Activated T-cell treated with anti-CD3 and anti-CD28 coated beads, Interleukin-2, amount 50 U/mL, for 72 hours (primary cell): ENCODE measurements at places on chromosomes 6 and 20. TPM values are rescaled to one million over a fixed set of nuclear protein-coding genes. Genes with fewer than 3 reads are reported as not detected.

The PLEKHG1 gene
- total RNA-seq, result 27.1 TPM

The PHACTR1 gene
- 0.05 TPM for total RNA-seq

The HLA-DOA gene
- 3.9 TPM for total RNA-seq

The MDFI gene
- not detected for total RNA-seq

The OPRL1 gene
- 1.7 TPM for total RNA-seq

The B4GALT5 gene
- 27.3 TPM for total RNA-seq

DNA sequence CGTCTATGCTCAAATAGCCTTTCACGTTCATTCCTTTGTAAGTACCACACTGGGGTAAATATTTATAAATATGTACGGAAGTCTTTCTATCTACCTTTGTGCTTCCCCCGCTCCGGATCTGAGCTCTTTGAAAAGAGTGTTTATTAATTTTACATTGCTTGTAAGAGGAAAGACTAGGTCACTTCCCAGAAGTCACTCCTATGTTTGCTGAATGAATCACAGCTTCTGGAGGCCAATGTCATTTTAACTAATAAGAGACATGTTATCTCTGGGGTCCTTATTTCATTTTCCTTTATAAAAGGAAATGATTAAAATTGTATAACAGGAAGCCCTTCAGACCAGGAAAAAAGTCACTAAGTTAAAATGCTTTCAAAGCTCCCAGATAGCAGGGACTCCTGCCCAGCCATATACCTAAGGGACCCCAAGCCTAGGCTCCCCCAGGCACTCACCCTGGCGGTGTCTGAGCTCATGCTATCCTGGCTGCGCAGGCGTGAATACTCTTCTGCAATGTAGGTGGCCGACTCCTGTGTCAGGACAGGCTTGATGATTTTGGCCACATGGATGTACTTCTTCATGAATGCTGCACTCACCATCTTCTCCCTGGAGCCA is 12.6 kb downstream of the MCM3 start:
- H3K4me1 ChIP-seq, result peaks cover 18% of the 10 kb centered on the region
- H3K27me3 ChIP-seq, result no peaks in the 10 kb centered on the region
- DNase-seq, result no peak
- H3K4me3 ChIP-seq, result no peak overlapping the region
- peaks cover 16% of the 10 kb centered on the region for H3K36me3 ChIP-seq

- H3K4me1 ChIP-seq, result peaks cover 11% of the 10 kb centered on the region
- no peak for DNase-seq
- H3K27me3 ChIP-seq, result no peaks in the 10 kb centered on the region
- peaks cover 6% of the 10 kb centered on the region for H3K36me3 ChIP-seq
- H3K4me3 ChIP-seq, result no peak overlapping the region
Measured at GRCh38 chr20:41537865-41538264, 80.3 kb downstream of the CHD6 start.

DNA sequence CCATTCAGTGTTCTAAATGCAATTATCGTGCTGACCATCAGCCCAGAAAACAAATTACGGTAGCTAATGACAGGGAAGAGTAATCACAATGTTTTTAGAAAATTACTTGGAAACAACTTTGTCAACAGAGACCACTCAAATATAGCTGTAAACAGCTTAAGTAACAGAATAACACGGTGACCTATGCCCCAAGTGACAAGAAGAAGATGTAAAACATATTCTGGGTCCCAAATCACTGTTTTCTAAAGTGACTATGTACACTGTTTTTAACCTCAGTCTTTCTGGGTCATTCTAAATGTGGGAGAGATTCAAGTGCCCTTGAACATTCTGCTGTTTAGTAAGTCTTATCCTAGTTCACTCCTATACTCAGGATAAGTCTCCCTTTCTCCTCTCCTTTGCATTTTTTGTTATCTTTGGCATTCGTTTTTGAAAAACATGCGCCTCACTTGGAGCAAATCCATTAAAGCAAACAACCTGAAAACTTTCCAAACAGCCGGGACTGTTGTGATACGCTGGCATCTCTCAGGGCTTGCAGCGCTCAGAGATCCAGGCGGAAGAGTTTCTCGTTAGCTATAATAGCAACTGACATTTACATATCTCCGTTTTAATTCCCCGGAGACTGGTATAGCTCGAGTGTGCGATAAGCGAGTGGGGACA is 114.5 kb upstream of the SOX4 start:
- H3K27ac ChIP-seq, result no peak overlapping the region
- peaks cover 7% of the 10 kb centered on the region for H3K27me3 ChIP-seq
- no peak for DNase-seq
- no peaks in the 10 kb centered on the region for H3K4me1 ChIP-seq

- H3K36me3 ChIP-seq, result no peaks in the 10 kb centered on the region
- no peaks in the 10 kb centered on the region for H3K27me3 ChIP-seq
- H3K4me1 ChIP-seq, result no peaks in the 10 kb centered on the region
- no peak overlapping the region for H3K27ac ChIP-seq
- no peak overlapping the region for H3K4me3 ChIP-seq
- DNase-seq, result no peak
Measured at GRCh38 chr6:138614151-138614550, 114.9 kb upstream of the NHSL1 start.

GRCh38 chr6:112054555-112055190 is 769 bp downstream of the CCN6 start:
- no peaks in the 10 kb centered on the region for H3K27me3 ChIP-seq
- H3K4me3 ChIP-seq, result no peak overlapping the region
- DNase-seq, result no peak
- no peaks in the 10 kb centered on the region for H3K36me3 ChIP-seq
- H3K4me1 ChIP-seq, result peaks cover 2% of the 10 kb centered on the region
- peak overlapping the region; percentile 29 for H3K27ac ChIP-seq

DNA sequence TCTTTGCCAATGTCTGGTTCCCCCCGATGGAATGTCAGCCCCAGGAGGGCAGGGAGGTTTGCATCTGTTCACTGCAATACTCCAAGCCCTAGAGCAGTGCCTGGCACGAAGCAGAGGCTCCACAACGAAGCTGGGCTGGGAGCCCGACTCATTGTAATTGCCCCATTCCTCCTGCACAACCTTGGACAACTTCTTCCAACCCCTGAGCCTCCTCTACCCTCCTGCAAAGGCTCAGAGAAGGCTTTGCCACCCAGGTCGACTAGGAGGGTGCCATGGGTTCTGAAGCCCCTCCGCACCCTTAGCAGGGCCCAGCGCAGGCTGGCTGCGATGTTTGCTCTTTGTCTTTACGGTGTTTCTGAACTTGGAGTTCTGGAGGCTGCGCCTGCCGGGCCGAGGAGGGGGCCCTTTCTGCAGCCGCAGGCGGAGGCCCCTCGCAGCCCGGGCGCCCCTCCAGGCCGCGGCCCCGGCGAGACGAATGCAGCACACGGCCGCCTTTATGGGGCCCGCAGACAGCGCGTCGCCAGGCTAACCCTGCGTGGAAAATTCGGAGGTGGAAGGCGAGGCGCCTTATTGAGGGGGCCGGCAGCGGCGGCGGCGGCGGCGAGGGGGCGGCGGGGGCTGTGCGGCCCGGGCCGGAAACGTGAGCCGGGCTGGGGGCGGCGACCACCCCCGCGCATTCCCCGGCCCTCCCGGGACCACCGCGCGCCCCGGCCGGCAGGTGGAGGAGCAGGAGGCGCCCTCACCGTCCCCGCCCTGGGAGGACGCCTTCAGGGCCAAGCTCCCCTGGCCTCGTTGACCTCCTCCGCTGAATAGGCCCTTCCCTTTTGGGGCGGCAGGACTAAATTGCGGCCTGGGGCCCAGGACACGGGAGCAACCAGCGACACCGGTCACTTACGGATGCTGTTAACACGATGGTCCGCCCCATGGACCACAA is 27.0 kb downstream of the SNAI1 start:
- no peaks in the 10 kb centered on the region for H3K36me3 ChIP-seq
- H3K27me3 ChIP-seq, result peaks cover 14% of the 10 kb centered on the region
- DNase-seq, result no peak
- no peak overlapping the region for H3K4me3 ChIP-seq
- H3K4me1 ChIP-seq, result peaks cover 17% of the 10 kb centered on the region

GRCh38 chr6:91447530-91448254 is 860.8 kb upstream of the MAP3K7 start:
- no peak overlapping the region for H3K4me3 ChIP-seq
- H3K27me3 ChIP-seq, result no peaks in the 10 kb centered on the region
- H3K36me3 ChIP-seq, result no peaks in the 10 kb centered on the region

GRCh38 chr6:146915671-146916127 is 288.5 kb upstream of the STXBP5 start:
- no peak for DNase-seq
- H3K4me3 ChIP-seq, result peak overlapping the region; percentile 13
- peaks cover 7% of the 10 kb centered on the region for H3K27me3 ChIP-seq
- no peaks in the 10 kb centered on the region for H3K36me3 ChIP-seq
- H3K4me1 ChIP-seq, result peaks cover 37% of the 10 kb centered on the region

GRCh38 chr6:167910007-167910406 is 83.3 kb downstream of the AFDN start:
- H3K4me3 ChIP-seq, result no peak overlapping the region
- H3K4me1 ChIP-seq, result no peaks in the 10 kb centered on the region
- no peak for DNase-seq
- H3K27me3 ChIP-seq, result no peaks in the 10 kb centered on the region
- no peak overlapping the region for H3K27ac ChIP-seq
- H3K36me3 ChIP-seq, result no peaks in the 10 kb centered on the region

GRCh38 chr20:36421641-36422040 is 115.5 kb downstream of the DLGAP4 start:
- no peak for DNase-seq
- no peaks in the 10 kb centered on the region for H3K4me1 ChIP-seq
- no peak overlapping the region for H3K4me3 ChIP-seq

GRCh38 chr20:34952671-34953070 is 2.9 kb downstream of the GSS start:
- H3K27me3 ChIP-seq, result no peaks in the 10 kb centered on the region
- no peak overlapping the region for H3K27ac ChIP-seq
- H3K4me3 ChIP-seq, result no peak overlapping the region
- H3K4me1 ChIP-seq, result peaks cover 31% of the 10 kb centered on the region
- DNase-seq, result no peak
- peaks cover 11% of the 10 kb centered on the region for H3K36me3 ChIP-seq

DNA sequence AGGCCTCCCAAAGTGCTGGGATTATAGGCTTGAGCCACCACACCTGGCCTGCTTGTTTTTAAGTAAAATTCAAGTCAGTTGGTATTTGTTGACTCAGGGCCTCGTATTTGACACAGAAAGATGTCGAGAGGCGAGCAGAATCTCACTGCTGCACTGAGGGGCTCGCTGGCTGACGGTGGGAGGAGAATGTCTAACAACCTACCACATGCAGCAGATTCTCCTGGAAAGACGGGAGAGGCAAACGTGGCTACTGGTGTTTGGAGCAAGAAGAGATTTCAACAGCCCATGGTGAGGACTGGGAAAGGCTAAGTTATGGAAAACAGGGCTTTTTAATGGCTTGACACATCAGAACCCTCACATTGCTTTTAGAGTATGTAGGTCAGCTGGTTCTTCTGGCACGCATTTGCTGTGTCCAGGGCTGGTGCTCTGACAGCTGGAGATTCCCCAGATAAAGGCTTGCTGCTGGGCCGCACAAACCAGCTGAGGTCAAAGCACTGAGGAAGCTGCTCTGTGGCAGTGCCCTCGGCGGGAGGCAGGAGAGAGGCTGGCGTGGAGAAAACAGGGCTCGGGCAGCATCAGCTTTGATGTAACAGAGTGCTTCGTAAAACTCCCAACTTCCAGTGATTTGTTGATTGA is 84.2 kb upstream of the FRMD1 start:
- H3K36me3 ChIP-seq, result peaks cover 11% of the 10 kb centered on the region
- H3K4me1 ChIP-seq, result no peaks in the 10 kb centered on the region
- no peak for DNase-seq
- H3K4me3 ChIP-seq, result no peak overlapping the region
- no peaks in the 10 kb centered on the region for H3K27me3 ChIP-seq
- H3K27ac ChIP-seq, result no peak overlapping the region

- peaks cover 8% of the 10 kb centered on the region for H3K36me3 ChIP-seq
- H3K27ac ChIP-seq, result no peak overlapping the region
- H3K4me3 ChIP-seq, result no peak overlapping the region
- H3K27me3 ChIP-seq, result peaks cover 10% of the 10 kb centered on the region
- DNase-seq, result no peak
Measured at GRCh38 chr6:6125495-6125894, 118.8 kb upstream of the NRN1 start.

DNA sequence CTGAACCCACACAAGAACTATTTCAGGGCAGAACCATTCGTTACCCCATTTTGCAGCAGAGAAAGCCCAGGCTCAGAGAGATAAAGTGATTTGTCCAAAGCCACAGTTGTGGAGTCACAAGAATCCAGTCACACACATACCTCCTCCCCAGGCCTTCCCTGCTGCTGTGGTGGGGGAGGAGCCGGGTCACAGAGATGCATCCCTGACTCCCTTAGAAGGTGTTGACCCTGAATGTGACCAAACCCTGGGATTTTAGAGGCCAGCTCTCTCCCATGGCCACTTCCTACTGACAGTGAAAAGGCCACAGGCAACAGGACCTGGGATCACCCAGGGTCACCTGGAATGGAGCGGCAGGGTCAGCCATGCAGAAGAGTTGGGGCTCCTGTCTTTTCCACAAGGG is 48.6 kb downstream of the CHMP4B start:
- peaks cover 25% of the 10 kb centered on the region for H3K4me1 ChIP-seq
- H3K27me3 ChIP-seq, result no peaks in the 10 kb centered on the region
- H3K27ac ChIP-seq, result peak overlapping the region; percentile 27
- no peak overlapping the region for H3K4me3 ChIP-seq
